ENCODE measurements at places on chromosomes 16 and 17.
A peak's percentile ranks its signal among the peaks of the same experiment; 100 is the strongest.

DNA sequence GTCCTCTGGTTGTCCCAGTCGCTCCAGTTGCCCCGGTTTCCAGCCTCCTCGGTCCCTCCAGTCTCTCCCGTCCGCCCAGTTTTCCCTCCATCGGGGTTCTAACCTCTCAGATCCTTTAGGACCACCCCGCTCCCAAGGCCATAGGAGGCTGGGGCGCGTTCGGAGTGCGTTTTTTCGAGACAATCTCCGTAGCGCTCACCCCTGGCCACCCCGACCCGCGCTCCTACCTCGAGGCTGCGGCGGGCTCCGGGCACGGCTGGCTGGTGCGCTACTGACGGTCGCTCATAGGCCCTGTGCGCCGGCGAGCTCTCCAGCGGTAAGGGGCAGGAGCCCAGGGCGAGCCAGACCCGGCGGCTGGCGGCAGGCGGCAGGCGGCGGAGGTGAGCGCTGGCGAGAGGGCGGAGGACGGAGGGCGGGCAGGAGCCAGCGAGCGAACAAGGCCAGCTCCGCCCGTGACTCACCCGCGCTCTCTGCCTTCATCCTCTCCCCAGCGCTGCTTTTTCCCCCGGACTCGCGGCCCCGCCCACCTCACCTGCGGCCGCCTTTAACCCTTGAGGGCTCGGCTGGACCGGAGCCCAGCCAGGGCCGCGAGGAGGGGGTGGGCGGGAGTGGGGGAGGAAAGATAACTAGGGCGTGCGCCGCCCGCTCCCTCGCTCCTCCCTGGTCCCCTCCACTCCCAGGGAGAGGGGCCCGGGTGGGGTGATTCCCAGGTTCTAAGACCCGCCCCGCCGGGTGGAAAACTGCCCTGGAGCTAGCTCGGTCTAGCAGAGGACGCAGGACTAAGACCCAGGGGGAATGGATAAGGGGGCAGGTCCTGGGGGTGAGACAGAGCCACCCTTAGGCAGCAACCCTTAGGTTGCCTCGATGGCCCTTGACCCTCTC is at the start of gene SP6:
Gene SP6 (minus strand): TSS at position 472 of the 882 bp plus-strand sequence. CDS start 2,734 bp downstream, outside the sequence.
- DNase-seq: no peak

- DNase-seq: no peak
These were observed 588.7 kb downstream of the RBFOX1 start for GRCh38 chr16:7921345-7921744.

- no peak for DNase-seq
These were observed 11.7 kb downstream of the ABCC1 start for GRCh38 chr16:15961060-15961511.

DNA sequence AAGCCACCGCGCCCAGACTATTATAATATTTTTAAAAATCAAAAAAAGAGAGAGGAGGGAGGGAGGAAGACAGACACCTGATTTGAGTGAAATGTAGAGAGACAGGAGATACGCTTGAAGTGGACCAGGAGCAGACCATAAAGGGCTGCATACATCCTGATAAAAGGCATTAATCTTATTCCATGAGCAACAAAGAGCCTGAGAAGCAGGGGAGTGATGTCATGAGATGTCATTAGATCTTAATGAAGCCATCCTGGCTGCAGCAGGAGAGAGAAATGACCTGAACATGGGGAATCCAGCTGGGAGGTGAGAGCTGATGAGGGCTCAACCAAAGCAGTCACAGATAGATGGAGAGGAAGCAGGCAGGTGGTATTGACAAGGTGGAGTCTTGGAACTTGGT is 5.2 kb upstream of the HID1 start:
- DNase-seq: no peak

DNA sequence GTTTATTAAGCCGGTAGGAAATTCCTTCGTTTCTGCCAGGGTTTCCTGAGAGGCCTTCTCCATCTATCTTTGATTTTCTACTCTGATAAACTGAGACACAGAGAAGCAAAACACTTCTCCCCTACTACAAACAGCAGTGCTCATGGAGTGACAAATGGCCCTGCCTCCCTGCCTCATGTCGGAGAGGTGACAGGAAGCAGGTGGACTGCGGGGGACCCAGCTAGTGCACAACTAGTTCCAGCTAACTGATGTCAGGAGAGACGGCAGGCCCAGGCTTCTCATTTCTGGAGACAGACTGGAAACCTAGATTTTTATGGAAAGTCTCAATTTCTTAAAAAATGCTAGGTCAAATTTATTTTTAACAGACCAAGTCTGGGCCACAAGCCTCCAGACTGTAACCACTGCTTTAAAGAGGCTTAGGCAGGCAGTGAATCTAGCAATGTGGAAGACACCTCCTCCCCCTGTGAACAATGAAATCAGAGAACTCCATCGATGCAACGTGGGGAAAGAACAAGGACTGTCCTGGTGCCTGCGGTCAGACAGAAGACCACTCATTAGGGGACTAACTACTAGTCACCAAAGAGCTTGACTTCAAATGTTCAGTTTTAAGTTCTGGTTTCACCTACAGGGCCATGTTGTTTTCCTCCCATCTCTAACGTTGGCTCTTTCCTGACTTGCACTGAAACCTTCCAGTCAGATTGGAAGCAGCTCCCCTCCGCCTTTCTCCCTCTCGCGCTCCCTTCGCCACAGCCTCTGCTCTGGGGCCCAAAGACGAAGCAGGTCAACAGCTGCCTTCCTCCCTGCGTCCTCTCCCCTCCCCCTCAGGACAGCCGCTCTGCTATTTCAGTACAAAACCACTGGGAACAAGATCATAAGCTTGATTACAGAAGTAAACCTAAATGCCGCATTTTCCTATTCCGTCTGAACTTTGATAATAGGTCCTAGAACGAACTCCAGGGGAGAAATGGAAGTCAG is 17.6 kb downstream of the GTF3C1 start:
- DNase-seq: no peak

DNA sequence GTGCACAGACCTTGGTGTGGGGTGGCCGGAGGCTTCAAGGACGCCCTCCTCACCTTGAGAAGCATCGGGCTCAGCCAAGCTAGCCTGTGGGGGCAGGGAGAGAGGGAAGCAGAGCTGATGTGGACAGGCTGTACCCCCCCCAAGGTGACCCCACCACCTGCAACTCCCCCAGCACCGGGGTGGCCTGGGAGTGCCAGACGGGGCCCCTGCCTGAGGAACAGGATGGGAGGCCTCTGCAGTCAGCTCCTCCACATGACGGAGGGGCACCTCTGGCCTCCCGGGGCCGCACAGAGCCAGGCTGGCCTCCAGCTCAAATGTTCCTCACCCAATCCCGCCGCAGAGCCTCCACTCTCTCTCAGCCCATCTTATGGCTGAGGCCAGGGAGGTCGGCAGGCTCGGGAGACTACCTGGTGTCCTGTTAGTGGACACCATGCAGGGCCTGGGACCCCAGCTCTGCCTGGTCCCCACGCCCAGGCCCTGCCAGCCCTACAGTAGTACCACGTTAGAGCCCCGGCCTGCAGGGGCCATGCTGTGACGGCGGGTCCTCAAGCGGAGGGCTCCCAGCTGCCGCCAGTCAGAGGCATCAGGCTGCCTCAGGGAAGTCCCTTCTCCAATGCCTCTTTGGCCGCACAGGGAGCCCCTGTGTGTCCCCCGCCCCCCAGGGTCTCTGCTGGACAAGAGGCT is 19.4 kb upstream of the SLC38A10 start:
- DNase-seq: no peak

DNA sequence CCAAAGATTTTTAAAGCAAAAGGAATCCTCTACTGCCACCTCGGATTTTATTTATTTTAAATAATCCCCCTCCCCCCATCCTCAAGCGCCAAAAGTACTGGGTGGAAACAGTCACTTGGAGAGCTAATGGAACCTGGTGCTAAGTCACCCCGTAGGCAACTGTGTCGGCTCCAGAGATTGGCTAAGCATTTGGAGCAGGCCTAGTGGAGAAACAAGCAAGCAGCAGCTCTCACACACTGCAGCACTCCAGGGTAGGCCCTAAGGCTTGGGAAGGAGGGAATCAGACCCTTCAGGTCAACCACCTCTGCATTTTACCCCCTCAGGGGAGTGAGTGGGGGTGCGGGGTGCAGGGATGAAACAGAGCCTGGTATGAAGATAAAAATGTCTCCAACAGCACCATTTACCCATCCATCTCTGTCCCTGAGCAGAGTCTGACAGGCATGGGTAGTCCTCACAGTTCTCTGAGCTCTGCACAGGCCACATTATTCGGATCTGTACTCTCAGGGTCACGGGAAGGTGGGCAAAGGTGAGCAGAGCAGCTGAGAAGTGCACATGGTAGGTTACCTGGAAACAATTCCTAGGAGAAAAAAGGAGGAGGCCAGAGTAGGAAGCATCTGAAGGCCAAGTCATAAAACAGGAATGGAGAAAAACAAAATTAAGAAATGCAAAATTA is 27.2 kb upstream of the STAC2 start:
- DNase-seq: no peak

DNA sequence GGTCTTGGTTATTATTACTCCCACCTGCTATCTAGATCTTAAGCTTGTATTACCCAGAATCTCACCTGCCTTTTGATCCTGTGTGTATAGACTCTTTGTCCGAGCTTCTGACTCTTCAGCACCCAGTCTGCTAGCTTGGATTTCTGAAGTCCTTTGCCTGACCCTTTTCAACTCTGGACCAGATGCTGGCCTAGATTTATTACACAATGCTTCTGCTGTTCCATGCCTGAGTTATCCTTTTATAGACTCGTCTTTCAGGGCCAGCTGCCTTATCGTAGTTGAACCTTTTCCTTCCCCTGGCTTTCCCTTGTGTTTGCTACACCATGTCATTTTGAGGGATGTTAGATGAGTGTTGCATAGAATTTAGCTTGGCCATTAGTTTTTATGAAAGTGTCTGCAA is 32.6 kb downstream of the RHOT1 start:
- DNase-seq: no peak

- no peak for DNase-seq
These were observed 27.8 kb downstream of the GRIN2A start for GRCh38 chr16:10154389-10154788.

DNA sequence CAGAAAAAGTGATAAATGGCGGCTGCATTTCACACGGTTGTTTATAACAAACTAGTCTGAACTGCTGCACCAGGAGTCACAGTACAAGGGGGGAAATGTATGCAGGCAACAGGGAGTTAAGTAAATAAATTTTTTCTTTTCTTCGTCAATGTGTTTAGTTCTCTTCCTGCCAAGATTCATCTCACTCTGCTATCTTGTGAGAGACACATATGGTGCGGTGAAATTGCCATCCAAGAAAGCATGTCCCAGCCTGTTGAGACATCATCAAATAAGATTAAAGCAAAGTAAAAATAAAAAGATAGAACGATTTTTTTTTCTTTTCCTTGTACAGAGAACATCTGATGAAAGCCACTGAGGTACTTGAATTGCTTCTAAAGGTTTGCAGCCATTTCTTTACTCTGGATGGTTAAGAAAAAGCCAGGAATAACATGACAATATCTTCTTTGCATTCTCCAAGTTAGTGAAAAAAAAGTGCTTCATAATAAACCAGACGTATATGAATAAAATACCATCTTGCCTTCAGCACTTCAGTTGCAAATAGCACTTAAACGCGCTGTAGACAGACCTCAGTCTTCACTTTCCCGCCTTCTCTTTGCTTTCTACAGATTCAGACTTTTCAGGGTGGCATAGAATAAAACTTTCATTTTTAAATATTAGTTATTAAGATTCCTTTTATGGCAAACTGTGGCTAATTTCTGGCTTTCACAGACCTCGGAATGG is 506.2 kb upstream of the ZFHX3 start:
- no peak for DNase-seq

DNA sequence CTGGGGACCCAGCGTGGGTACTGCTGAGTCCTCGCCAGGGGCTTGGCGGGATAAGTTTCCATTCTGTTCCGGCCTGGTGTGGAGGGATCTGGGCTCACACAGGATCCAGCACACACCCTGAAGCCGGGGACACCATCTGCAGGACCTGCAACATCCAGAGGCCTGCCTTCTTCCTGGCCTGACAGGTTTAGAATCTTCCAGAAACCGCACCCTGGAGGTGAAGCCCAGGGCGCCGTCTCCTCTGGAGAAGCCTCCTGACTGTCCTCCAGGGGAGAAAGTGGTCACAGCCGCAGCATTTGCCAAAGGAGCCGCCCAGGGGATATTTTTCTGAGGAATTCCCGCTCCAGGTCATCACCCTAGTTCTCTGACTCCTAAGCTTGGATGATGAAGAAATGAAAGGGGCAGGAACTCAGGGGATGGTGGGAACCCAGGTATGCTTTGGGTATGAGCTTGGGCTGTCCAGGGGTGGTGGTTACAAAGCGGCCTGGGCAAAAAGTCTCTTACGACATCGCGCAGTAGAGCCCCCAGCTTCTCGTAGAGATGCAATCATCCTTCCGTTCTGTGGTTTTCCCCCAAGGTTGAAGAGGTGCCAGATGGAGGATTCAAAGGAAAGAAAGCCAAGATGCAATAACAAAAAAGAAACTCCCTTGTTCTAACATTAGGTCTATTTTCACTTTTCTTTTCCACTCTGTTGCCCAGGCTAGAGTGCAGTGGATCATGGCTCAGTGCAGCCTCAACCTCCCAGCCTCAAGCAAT is 9.1 kb upstream of the CRISPLD2 start:
- DNase-seq: no peak

DNA sequence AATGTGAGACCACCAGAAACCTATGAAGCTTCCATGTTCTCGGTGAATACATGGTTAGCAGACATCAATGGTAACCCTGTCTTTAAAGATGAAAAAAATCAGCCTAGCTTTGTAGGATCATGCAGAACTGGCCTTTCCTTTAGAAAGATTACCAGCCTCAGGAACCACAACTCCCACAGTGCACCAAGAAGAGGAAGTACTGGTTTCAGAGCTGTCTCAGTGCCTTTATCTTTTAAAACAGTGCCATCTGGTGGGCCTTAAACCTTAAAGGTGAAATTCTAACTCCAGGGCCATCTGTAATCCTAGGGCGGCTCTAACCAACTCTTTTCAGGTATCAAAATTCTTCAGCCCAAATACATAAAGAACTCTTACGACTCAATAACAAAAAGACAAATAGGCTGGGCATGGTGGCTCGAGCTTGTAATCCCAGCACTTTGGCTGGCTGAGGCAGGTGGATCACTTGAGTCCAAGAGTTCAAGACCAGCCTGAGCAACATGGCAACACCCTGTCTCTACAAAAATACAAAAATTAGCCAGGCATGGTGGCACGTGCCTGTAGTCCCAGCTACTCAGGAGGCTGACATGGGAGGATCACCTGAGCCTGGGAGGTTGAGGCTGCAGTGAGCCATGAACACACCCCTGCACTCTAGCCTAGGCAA is 5.4 kb downstream of the ATPAF2 start:
- DNase-seq: peak; percentile 81

GRCh38 chr16:78396046-78396445 is 296.6 kb downstream of the WWOX start:
- no peak for DNase-seq

GRCh38 chr16:30894540-30895368 is 877 bp upstream of the BCL7C start:
- no peak for DNase-seq

- DNase-seq: no peak
These were observed 72.8 kb downstream of the CACNG3 start for GRCh38 chr16:24328835-24329452.

DNA sequence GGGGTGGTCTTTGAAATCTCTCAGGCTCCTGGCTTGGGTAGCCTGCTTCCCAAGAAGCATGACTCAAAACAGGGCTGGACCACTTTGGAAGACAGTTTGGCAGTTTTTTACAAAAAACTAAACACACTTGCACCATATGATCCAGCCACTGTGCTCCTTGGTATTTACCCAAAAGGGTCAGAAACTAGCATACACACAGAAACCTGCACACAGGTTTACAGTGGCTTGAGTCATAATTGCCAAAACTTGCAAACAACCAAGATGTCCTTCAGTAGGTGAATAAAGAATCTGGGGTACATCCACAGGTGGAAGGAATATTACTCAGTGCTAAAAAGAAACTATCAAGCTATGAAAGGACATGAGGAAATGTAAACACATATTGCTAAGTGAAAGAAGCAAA is 323.2 kb upstream of the CDH5 start:
- no peak for DNase-seq

- no peak for DNase-seq
These were observed 3.0 kb downstream of the UBALD2 start for GRCh38 chr17:76268015-76268749.

GRCh38 chr17:11330826-11331225 is 89.8 kb downstream of the SHISA6 start:
- peak; percentile 46 for DNase-seq
